ENCODE measurements at places on chromosomes 5 and 9. TPM values are rescaled to one million over a fixed set of nuclear protein-coding genes. Genes with fewer than 3 reads are reported as not detected.

The TNFSF8 gene
- total RNA-seq: not detected

The ZBED3 gene
- total RNA-seq: 0.09 TPM

DNA sequence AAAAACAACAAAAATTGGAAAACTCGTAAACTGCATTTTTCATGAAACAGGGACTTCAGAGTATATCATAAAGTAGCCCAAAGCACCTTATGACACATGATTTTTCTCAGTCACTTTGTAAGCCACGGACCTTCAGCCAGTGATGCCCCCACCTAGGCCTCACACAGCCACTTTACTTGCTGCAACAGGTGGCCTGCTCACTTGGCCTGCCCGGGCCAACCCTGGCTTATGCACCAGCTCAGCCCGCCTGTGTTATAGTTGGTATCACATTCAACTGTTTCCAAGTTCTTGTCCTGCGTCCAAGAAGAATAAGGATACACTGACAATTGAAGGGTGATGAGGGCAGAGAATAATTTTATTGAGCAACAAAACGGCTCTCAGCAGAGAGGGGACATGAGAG, 219.2 kb downstream of the FER start:
- H3K36me3 ChIP-seq: no peaks in the 10 kb centered on the region
- DNase-seq: no peak
- H3K27ac ChIP-seq: no peak overlapping the region
- H3K27me3 ChIP-seq: no peaks in the 10 kb centered on the region

The SPZ1 gene
- not detected for total RNA-seq

The SLC36A3 gene
- not detected for total RNA-seq

The C9orf43 gene
- 0.13 TPM for total RNA-seq

- no peak overlapping the region for H3K27ac ChIP-seq
- H3K36me3 ChIP-seq: no peaks in the 10 kb centered on the region
- H3K27me3 ChIP-seq: no peaks in the 10 kb centered on the region
- no peak overlapping the region for H3K4me3 ChIP-seq
- peaks cover 9% of the 10 kb centered on the region for H3K4me1 ChIP-seq
These were observed 101.9 kb downstream of the F2RL2 start for GRCh38 chr5:76521240-76521758.

- peaks cover 41% of the 10 kb centered on the region for H3K36me3 ChIP-seq
- no peaks in the 10 kb centered on the region for H3K27me3 ChIP-seq
- no peak overlapping the region for H3K27ac ChIP-seq
These were observed 4.7 kb downstream of the RNU6ATAC start for GRCh38 chr9:134159566-134160245.

DNA sequence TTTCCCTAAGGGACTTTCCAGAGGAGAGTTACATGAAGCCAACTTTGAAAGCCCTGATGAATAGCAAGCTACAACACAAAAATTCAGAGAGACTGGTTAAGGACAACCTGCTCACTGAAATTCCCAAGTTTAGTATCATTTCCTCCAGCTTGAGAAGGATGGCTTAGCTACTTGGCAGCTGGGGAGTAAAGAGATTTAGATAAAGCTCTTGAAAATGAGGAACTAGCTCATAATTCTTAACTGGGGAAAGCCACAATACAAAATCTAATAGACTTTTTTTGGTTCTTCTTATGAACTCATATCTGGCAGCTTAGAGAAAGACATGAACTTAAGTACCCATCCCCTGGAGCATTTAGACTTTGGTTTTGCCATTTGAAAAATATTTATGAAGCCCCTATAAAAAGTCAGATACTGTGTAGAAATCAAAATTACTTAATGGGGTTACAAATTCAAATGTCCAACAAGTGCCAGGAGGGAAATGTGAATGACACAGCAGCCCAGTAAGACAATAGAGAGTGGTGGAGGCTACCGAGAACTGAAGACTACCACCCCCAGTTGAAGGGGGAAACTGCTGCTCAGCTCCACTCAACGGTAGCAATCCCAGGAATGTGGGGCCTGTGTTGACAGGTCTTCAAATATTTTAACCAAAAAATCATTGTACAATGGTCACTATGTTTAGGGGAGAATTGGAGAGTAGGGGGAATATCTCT, 79.4 kb upstream of the ADRB2 start:
- no peak overlapping the region for H3K4me3 ChIP-seq
- H3K27me3 ChIP-seq: no peaks in the 10 kb centered on the region
- H3K36me3 ChIP-seq: no peaks in the 10 kb centered on the region
- H3K4me1 ChIP-seq: no peaks in the 10 kb centered on the region
- no peak overlapping the region for H3K27ac ChIP-seq

Data from SJSA1 (cell line).